ENCODE measurements at places on chromosomes 4 and X.
A peak's percentile ranks its signal among the peaks of the same experiment; 100 is the strongest.

DNA sequence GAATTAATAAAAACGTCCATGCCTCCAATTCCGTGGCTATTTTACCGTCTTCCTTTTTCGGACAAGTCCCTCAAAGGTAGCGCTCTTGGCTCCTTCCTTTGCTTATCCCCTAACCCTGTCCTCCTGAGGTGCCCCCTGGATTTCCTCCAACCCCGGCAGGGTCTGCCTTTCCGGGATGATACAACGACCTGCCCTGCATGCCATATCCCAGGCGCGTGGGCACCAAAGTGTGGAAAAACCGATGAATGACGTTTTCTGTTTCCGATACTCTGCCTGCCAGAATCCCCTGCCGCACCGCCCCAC lies 706 bp upstream of the CSTF2 start:
- DNase-seq: peak; percentile 8

DNA sequence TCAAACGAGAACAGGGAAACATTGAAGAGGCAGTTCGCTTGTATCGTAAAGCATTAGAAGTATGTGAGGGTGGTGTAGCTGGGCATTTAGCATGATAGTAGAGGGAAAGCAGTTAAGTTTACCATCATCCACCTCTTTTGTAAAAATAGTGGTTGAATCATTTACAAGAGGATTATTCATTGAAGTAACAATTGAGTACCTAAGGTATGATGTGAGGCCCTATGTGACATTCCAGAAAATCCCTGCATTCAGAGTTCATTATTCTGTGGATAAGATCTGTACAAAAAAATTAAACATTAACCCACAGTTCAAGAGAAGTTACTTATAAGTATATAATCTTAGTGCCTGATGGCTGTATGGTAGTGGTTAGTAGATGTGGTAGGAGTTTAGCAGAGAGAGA lies 22.2 kb upstream of the GCNA start:
- DNase-seq: no peak

DNA sequence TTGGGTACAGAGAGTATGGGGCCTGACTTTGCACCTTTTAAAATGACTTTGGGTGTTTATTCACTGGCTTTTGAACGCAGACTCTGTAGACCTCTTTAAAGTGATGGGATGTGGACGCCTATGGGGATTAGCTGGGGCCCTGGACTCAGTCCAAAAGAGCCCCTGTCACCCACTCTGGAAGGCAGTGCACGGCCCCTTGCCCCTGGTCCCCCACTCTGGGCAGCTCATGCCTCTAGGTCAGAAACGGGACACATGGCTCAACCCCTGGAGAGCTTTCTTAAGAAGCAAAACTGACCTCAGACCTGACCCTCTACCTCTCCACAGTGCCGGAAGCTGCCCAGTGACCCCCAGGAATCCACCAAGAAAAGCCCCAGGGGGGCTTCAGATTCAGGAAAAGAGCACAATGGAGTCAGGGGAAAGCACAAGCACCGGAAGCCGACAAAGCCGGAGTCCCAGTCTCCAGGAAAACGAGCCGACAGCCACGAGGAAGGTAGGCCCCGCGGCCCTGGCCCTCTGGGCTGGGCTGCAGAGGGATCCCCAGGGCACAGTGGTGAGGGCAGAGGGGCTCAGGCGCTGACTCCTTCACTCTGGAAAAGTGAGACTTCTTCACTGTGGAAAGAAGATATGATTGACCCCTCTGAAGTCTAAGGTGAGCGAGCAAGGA lies 38.4 kb downstream of the BCORL1 start:
- DNase-seq: no peak

- DNase-seq: no peak
Measured at GRCh38 chrX:11329021-11329420, 35.8 kb downstream of the AMELX start.

DNA sequence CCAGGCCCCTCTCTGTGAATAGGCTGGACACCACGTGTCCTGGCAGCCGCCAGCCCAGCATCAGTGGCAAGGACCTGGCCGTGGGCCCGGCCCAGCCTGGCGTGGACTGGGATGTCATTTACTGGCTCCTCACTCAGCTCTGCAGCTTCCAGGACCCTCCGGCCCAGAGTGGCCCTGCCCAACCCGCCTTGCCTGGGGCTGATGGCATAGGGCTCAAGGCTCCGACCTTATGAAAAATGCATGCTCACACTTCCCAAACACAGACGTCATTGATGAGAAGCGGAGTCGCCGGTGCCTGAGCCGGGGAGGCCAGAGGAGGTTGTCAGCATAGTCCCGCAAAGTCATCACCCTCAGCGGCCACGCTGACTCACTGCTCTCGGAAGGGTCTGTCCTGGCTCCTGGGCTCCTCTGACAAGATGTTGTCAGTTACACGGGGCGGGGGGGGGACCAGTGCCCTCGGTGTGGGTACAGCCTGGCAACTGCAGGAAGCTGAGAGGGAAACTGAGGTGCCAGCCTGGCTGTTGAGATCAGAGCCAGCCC lies 14.3 kb downstream of the CFAP99 start:
- no peak for DNase-seq

DNA sequence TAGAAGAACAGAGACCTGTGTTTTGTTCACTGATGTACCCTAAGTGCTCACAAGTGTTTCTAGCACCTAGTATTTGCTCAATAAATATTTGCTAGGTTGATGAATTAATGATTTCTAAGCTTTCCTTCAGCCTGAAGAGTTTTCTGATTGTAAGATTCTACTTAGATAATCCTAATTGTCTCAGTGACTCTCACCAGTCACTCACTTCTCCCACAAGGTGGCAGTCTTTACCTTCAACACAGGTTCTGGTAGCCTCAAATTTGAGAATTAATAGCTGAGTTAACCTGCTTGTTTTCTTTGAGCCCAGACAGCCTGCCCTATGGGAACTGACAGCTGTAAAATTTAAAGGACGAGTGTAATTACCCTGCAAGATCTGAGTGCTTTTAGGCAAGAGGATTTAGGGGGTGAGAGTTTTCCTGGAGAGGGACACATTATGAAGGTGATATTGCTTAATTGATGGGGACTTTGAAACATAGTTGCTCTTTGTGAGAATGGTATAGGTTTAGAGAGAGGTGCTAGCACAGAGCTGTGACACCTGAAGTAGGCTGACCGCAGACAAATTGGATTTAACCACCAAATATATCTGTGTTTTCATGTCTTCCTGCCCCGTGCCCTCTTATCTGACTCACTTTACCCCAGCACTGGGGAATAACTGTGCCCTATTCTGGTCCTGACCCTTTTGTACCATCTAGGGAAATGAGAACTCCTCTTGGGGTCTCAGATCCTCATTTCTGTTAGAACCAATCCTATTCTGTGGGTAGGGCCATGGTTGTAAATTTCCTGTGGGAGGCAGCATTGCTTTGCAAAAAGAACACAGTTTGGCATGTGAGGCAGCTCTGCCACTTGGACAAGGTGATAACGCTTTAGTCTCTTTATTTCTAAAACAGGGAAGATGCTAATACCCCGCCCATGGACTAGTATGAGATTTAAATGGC lies 27.7 kb downstream of the CD38 start:
- DNase-seq: peak; percentile 16

DNA sequence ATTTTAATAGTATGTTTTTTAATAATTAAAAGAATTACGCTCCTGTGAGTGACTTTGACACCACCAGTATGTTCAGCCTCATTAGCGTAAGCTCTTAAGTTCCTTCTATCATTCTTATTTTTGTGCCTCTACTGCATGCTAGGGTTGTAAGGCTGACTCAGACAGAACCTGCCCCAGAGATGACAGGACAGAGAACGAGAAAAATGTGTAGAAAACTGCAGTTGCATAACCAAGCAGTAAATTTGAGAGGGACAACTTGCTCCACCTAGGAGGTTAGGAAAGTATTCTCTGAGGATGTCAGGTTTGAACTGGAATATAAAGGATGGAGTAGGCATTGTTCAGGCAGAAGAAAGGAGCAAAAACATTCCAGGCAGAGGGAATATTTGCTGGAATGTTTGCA lies 98.7 kb downstream of the NFKB1 start:
- no peak for DNase-seq

DNA sequence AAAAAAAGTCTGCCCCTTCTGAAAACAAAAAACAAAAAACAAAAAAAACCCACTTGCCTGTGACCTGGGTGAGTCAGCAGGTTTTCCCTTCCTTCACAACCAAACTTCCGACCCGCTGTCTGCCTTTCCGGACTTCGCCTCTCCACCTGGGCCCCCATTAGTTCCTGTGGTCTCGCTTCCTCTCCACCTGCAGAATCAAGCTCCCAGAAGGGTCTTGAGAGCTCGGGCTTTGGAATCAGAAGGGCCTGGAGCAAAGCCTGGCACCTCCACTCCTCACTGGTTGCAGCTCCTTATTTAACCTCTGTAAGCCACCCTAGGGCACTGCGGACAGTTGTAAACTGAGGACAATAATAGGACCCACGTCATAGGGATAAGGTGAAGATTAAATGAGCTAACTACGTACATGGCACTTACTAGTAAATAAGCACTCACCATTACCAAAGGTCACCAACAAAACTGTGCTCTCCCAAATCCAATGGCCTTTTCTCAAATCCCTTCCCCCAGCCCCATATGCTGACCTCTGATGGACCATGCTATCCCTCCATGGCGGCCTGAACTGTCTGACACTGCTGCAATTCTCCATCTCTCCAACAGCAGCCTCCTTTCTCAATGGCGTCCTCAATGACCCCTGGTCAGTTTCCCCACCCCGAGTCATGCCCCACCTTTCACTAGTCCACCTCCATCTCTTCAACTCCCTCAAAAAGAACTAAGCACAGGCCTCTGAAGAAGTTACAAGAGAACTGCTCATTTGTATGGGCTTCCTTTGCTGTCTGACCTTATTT lies 64.2 kb downstream of the IRF2 start:
- DNase-seq: no peak

- no peak for DNase-seq
Measured at GRCh38 chrX:136220540-136220939, 30.7 kb downstream of the MAP7D3 start.

Measured in stimulated activated CD4-positive, alpha-beta T cell treated with anti-CD3 and anti-CD28 coated beads, Interleukin-2, amount 100 ng/mL, for 48 hours (primary cell).